ENCODE measurements at places on chromosomes 3 and 15.
A peak's percentile ranks its signal among the peaks of the same experiment; 100 is the strongest.

GRCh38 chr3:185176750-185177359 is 24.0 kb upstream of the C3orf70 start:
- peak; percentile 51 for DNase-seq

DNA sequence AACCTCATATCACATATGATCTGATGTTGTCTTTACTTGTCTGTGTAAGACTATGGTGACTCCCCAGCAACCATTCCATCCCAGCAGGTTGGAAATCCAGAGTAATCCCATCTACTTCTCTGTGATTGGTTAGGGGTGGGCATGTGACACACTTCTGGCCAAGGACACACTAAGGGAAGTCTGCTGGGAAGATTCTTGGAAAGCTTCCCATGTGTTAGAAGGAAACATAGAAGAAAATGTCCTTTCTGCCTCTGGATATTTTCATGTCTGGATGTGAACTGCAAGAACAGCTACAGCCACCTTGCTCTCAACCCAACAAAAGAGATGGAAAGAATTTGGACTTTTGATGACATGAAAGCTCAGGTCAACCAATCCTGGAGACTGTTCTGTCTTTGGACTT is 2.6 kb upstream of the UBE2Q2 start:
- peak; percentile 80 for DNase-seq

GRCh38 chr3:144275005-144275404 is 303.4 kb downstream of the DIPK2A start:
- no peak for DNase-seq

GRCh38 chr3:128068156-128068620 is 16.0 kb downstream of the SEC61A1 start:
- DNase-seq: peak; percentile 52

DNA sequence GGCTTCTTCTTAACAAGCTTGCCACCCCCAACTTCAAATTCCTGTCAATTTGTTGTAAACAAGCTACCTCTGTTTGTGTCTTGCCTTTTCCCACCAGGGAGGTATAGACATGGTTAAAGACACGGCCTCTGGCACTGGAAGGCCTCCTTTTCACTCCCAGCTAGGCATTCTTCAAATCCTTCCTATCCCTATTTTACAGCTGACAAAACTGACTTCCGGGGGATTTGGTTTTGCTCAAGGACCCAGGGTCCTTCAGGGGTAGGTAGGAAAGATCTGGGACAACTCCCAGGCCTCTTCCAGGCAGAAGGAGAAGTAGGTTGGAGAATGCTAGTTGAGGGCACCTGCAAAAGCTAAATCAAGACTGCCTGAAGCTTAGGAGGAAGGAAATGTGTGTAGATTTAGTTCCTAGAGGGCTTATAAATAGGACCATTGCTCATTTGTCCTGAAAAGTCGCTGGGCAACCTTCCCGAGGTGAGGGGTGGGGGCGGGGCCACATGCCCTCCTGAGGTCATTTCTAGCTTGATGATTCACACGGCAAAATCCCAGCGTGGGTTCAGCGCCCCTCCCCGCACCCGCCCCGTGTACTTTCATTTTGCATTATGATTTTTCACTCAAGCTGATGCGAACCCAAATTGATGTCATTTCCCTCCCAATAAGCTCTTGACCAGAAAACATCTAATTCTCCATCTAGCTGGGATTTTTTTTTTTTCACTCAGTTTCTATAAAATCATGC is 365.5 kb downstream of the SHQ1 start:
- peak; percentile 62 for DNase-seq
